ENCODE measurements at places on chromosomes 7 and 10. TPM values are rescaled to one million over a fixed set of nuclear protein-coding genes. Genes with fewer than 3 reads are reported as not detected.

The VPS26A gene
- 29.5 TPM for total RNA-seq

The FBXO24 gene
- total RNA-seq = not detected

The HABP2 gene
- not detected for total RNA-seq

The LRRC18 gene
- not detected for total RNA-seq

The AMZ1 gene
- 3.7 TPM for total RNA-seq

The PDE6C gene
- total RNA-seq = not detected

The VGF gene
- total RNA-seq = not detected

The LIPJ gene
- total RNA-seq = not detected

The ADAM8 gene
- total RNA-seq = 14.0 TPM

DNA sequence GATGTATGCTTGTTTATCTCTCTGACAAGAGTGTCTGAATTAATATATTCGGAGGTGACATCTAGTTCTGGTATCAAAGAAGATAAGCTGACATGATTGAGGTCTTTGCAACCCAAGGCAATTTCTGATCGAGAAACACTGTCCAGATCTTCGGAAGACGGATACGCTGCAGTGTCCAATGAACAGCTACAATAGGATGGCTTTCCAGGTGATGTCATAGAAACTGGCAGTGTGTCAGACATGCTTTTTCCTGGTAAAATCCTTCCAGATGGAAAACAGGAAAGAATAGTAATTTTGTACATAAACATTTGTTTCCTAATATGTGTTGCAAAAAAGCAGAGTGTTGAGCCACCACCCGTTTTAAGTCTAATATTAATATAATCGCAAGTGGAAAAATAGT lies 33.4 kb downstream of the VWDE start:
- H3K4me1 ChIP-seq = no peaks in the 10 kb centered on the region
- no peak overlapping the region for H3K27ac ChIP-seq
- no peak overlapping the region for H3K4me3 ChIP-seq
- H3K36me3 ChIP-seq = no peaks in the 10 kb centered on the region

DNA sequence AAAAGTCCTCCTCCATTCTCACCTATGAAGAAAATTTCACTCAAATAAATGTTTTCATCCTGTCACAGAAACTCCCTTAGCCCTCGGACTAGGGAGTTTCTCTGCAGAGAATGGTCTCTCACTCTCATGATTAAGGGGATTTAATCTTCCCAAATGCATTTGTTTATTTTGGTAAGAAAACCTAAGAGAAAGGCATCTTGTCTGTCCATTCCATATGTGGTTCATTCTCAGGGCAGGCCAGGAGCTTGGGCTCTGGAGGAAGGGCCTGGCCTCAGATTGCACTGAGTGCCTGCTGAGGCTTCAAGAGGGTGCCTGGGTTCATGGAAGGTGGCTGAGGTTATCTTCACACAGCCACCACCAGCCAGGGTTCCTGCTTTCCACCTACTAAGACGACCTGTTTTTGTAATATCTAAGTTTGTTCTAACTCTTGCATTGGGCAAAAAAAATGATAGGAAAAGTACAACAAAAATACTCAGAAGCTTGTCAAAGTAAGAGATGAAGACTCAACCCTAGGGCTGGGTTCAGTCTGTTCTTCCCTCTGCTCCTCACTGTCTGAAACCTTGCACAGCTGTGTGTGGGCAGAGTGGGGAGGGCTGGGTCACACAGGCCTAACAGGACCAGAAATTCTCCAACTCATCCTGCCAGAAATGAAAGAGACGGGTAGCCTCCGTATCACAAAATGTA lies 186.7 kb downstream of the CXCL12 start:
- H3K4me1 ChIP-seq = peaks cover 35% of the 10 kb centered on the region
- no peaks in the 10 kb centered on the region for H3K36me3 ChIP-seq
- DNase-seq = no peak

DNA sequence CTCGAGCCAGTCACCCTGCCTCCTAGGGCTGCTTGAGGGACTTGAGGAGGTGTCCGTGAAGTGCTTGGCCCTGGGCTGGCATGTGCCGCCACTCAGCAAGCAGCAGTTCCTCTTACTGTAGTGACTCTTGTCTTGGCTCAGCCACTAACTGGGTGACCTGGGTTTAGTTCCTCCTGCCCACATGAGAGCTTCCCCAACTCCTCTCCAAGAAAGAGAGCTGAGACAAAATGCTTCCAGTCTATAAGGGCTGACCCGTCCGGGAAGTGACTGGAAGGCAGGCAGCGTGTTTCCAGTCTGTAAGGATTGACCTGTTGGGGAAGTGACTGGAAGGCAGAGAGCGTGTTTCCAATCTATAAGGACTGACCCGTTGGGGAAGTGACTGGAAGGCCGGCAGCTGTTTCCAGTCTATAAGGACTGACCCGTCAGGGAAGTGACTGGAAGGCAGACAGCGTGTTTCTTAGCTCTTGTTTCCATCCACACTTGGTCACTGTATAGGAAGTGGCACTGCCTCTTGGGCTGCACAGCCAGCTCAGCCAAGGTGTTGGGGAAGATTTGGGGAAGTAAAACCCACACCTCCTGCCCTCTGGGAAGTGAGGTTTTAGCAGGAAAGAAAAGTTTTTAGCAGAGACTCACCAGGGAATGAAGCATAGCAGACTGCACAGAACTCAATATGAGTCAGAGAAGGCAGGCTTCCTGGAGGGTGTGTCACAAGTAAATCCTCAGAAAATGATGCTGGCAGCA lies 53.3 kb upstream of the PPIF start:
- peaks cover 26% of the 10 kb centered on the region for H3K36me3 ChIP-seq
- peak overlapping the region; percentile 50 for H3K27ac ChIP-seq
- no peaks in the 10 kb centered on the region for H3K27me3 ChIP-seq
- no peak overlapping the region for H3K4me3 ChIP-seq
- no peak for DNase-seq
- H3K4me1 ChIP-seq = peaks cover 4% of the 10 kb centered on the region

- H3K36me3 ChIP-seq = no peaks in the 10 kb centered on the region
- H3K4me3 ChIP-seq = peak overlapping the region; percentile 76
- DNase-seq = no peak
- peak overlapping the region; percentile 65 for H3K27ac ChIP-seq
- no peaks in the 10 kb centered on the region for H3K27me3 ChIP-seq
These were observed 738 bp upstream of the NCAPG2 start for GRCh38 chr7:158705234-158705850.

- H3K4me3 ChIP-seq = no peak overlapping the region
- no peak overlapping the region for H3K27ac ChIP-seq
- H3K36me3 ChIP-seq = peaks cover 3% of the 10 kb centered on the region
- no peak for DNase-seq
- H3K4me1 ChIP-seq = no peaks in the 10 kb centered on the region
These were observed 593 bp upstream of the PILRA start for GRCh38 chr7:100372694-100373093.

- H3K27me3 ChIP-seq = no peaks in the 10 kb centered on the region
- H3K4me3 ChIP-seq = no peak overlapping the region
- no peak overlapping the region for H3K27ac ChIP-seq
- no peaks in the 10 kb centered on the region for H3K4me1 ChIP-seq
These were observed 1.9 kb downstream of the MRPS33 start for GRCh38 chr7:141012696-141013344.

DNA sequence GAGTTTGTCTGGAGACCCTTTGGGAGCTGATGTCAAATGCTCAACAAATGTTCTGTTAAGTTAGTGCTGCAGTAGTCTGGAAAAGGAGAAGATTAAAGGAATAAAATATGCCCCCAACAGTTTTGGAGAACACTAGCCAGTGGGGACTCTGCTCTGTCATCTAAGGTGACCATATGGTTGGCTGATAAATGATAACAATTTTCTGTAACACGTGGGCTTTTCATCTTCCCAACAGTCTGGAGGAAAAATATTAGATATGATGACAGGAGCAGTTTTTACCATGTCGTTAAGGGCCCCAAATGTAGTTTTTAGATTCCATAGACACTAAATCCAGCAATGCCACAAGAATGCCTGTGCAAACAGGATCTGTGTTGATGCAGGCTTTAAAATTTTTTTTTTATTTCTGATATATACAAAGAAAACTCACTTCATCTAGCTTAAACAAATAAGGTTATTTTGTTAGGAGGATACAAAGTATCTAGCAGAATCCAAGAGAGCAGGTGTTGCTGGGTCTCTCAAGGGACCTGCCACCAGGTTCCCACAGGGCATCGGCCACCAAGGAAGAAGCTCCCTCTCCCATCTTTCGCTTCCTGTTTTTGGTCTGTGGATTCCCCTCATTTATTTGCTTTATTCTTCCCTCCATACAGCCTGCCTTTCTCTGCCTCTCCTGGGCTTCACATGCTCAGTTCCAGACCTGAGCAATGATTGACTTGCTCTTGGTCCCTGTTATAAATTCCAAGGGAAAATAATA lies 6.2 kb upstream of the CFAP58 start:
- DNase-seq = no peak
- no peaks in the 10 kb centered on the region for H3K27me3 ChIP-seq
- no peak overlapping the region for H3K4me3 ChIP-seq
- no peaks in the 10 kb centered on the region for H3K36me3 ChIP-seq
- peaks cover 14% of the 10 kb centered on the region for H3K4me1 ChIP-seq

- H3K4me1 ChIP-seq = no peaks in the 10 kb centered on the region
- H3K27me3 ChIP-seq = no peaks in the 10 kb centered on the region
- no peaks in the 10 kb centered on the region for H3K36me3 ChIP-seq
- no peak for DNase-seq
These were observed 191.5 kb downstream of the PHTF2 start for GRCh38 chr7:77989981-77990566.

- no peak overlapping the region for H3K27ac ChIP-seq
- no peak overlapping the region for H3K4me3 ChIP-seq
- no peaks in the 10 kb centered on the region for H3K4me1 ChIP-seq
These were observed 34.2 kb upstream of the IL15RA start for GRCh38 chr10:6011558-6011957.

GRCh38 chr10:30782537-30783461 lies 153.2 kb upstream of the LYZL2 start:
- H3K27ac ChIP-seq = peak overlapping the region; percentile 97
- no peaks in the 10 kb centered on the region for H3K36me3 ChIP-seq

DNA sequence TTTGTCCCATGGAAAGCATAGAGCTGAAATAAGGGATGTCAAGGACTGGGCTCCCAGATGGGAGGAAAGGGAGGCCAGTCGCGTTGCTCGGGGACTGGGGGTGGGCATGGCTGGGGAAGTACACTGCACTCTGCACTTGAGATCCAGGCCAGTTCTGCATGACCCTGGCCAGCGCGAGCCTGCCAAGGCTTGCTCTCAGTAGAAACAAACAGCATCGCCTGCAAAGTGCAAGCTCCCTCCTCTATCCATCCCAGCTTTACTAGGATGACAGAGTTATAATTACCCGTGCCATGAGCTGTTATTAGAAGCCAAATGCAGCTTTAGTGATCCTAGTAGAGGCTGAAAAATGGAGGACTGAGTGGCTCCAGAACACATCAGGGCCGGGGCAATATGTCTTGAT lies 43.9 kb upstream of the PDCD4 start:
- DNase-seq = no peak
- peaks cover 2% of the 10 kb centered on the region for H3K36me3 ChIP-seq
- peak overlapping the region; percentile 37 for H3K4me3 ChIP-seq
- peak overlapping the region; percentile 81 for H3K27ac ChIP-seq
- no peaks in the 10 kb centered on the region for H3K27me3 ChIP-seq

DNA sequence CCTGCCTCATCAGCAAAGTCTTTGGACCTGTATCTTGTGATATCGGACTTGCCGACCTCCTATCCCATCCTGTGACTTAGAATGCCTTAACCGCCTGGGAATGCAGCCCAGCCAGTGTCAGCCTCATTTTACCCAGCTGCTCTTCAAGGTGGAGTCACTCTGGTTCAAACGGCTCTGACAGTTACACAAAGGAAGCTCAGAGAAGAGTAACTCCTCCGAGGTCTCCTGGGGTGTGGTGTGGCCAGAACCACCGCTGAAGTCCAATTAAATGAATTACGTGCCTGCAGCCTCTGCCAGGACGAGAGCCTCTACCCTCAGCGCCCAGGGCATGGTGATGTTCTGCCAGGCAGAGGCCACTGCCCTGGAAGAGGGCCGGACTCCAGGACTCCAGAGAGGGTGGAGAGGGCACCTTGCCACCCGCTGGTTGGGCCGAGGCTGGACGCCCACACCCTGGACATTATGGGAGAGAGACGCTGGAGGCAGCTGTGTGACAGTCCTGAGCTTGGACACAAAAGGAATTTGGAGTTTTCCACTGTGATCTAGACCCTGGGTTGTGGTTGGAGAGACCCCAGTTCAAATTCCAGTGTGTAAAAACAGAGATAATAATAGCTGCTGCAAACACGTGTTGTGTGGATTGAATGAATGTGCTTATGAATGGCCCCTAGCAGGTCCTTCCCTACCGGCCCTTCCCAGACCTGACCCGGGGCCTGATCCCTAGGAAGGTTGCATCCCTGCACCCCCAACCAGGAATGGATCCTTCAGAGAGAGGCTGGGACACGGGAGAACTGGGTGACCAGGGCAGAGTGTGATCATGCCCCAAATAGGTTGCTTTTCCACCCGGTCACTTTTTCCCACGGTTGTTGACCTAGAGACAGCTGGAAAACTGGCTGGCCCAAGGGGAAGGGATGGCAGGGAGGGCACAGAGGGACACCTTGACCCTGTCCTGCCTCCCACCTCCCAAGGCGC lies 37.8 kb upstream of the FZD9 start:
- no peaks in the 10 kb centered on the region for H3K36me3 ChIP-seq
- no peak for DNase-seq
- H3K4me3 ChIP-seq = no peak overlapping the region
- H3K4me1 ChIP-seq = no peaks in the 10 kb centered on the region

DNA sequence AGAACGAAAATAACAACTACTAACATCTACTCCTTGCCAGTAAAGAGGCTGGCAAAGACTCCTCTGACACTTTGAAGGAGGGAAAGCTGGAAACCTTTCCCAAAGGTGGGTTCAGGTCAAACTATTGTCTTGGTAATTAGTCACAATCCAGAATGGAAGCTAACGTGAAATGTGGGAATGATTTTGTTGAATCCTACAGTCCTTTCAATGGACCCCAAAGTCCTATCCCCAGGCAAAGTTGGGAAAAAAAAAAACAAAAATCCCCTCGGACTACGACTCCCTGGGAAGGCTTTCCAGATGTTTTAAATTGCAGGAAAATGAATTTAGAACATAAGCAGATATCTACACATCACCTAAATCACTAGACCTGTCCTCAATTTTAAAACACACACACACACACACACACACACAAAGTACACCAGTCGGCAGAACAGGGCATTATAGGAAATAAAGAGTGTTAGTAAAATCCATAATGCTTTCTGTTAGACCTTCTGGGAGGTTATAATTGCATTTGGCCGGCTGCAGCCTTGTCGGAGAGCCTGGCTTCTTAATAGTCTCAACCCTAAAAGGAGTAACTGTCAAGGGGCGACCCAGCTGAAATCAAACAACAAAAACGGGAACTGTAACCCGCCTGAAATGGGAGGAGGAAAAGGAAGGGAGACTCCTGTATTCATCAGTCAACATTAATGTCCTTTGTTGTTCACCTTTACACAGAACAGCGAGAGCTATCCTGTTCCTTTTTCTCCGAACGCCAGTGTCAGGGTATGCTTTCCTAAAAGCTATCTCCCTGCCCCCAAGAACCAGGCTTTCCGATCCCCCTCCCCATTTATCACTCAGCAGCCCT lies 1.5 kb downstream of the DOCK4 start:
- no peaks in the 10 kb centered on the region for H3K36me3 ChIP-seq
- peak overlapping the region; percentile 80 for H3K27ac ChIP-seq
- DNase-seq = no peak
- peak overlapping the region; percentile 87 for H3K4me3 ChIP-seq
- no peaks in the 10 kb centered on the region for H3K27me3 ChIP-seq
- no peaks in the 10 kb centered on the region for H3K4me1 ChIP-seq

Measured in thoracic aorta (tissue), 2 donors.